Esophagus squamous epithelium (tissue), 5 donors: ENCODE measurements at places on chromosomes 7 and 10.

DNA sequence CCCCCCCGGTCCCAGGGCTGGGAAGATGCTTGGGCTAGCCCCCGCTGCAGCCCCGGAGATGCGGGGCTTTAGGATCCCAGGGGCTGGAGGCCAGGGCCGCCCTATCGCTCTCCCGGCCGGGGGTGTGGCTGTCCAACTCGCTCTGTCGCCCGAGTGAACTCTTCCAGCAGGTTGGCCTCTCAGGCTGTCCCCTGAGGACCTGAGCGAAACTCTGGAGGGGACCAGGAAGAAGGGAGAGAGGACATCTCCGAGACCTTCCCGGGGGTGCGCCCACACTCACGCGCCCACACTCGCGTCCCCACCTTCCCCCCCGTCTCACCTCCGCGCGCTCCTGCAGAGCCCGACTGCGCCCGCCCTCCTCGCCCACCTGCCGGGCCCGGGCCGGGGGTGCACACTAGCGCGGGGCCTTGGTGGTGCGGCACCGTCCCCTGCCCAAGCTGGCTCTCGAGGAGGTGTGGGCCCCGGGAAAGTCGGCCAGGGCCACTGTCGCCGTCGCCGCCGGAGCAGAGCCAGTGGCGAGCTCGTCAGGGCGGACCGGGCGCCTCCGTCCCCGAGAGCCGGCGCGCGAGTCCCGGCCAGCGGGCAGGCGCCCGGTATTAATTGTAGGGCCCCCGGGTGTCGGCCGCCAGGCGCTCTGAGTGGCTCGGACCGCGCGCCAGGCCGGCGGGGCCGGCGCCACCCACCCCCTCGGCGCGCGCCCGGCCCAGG is 101.7 kb upstream of the SVIL start:
- DNase-seq: no peak

DNA sequence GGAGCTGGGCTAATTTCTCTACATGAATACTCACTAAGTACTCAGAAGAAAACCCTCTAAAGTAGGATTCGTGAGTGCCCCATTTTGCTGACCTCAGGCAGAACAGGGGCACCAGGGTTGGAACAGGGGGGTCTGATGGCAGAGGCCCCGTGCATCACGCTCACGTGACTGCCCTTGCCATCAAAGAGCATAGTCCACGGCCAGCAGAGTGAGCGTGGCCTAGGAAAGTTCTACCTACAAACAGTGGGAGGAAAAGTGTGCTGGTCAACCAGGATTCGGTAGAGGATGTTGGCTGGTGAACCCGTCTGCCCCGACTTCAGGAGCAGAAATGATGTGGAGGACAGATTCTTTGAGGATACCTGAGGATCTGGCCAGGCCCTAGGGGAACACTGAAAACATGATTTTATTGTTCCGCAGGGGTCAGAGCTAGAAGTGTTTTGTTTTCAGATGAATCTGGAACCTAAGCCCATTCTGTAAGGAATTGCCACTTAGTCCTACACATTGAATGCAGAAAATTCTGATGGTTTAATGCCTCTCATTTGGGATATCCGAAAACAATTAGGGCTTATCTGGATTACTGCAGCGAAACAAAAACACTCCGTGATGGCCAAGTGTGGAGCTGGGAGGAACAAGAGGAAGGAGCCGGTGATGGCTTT is 138.8 kb upstream of the SHH start:
- DNase-seq: no peak

- DNase-seq: no peak
Measured at GRCh38 chr7:139648941-139649425, 125.5 kb downstream of the CLEC2L start.

DNA sequence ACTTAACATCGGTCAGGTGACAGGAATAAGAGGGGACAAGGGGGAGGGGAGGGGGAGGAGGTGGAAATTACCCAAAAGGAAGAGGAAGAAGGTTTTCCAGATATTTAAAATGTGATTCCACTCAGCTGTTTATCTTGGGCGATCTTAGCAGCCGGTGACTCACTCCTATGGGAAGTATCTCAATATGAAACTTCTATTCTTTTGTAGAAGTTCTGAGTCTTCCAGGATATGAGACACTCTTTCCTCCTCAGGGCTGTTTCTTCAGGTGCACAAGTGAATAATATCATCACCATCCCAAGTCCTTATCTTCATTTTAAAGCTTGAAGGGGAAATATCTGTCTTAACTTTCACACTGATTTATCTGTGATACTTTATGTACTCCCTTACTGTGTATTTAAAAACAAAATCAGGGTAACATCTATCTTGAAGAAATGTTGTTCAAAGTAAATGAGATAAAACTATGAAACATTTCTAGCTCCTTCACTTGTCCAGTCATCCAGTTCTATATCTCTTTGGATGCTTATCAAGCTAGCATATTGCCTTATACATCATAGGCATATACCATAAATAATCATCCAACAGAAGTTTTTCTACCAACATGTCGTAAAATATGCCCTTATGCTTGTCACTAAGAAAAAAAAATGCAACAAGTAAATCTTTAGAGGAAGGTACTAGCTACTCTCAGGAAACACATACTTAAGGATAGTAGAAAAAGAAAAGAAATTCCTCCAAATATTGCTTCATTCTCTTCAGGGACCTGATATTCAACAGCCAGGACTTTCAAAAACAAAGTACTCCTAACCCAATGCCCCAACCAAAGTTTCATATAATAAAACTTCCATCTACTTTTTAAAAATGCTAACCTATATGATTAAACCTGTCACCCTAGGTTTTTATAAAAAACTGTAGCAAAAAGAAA is 13.7 kb downstream of the DOCK4 start:
- no peak for DNase-seq

- DNase-seq: no peak
Measured at GRCh38 chr7:151517601-151518104, 2.0 kb downstream of the RHEB start.

- no peak for DNase-seq
Measured at GRCh38 chr7:94178230-94178629, 174.1 kb upstream of the BET1 start.

GRCh38 chr10:129605266-129605985 is 138.4 kb downstream of the MGMT start:
- DNase-seq: no peak

- no peak for DNase-seq
Measured at GRCh38 chr10:78533098-78533497, 499.4 kb downstream of the RPS24 start.

GRCh38 chr7:50641442-50642405 is 76.5 kb upstream of the DDC start:
- no peak for DNase-seq

GRCh38 chr10:83083831-83084230 is 1055.5 kb upstream of the GHITM start:
- no peak for DNase-seq

DNA sequence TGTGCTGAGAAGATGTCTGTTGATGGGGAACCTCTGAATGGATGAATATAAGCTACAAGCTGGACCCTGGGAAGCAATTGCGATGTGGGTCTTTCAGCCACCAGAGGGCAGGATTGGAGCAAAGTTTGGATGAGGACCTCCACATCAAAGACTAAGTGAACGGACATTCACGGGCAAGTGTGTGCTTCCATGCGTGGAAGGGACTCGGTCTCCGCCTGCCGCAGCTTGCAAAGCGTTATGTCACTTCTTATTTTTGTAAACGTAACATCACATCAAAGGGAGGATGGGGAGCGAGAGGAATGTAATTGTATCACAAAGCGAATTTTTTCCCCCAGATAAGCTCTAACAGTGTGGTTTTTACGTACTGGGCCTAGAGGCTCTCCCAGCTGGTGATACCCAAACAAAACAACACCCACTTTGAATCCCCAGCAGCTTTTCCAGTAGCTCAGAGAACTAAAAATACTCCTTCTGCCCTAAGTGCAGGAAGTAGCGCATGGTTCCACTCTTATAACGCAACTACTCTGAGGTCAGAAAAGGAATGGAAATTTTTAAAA is 65.0 kb downstream of the VWA2 start:
- no peak for DNase-seq

DNA sequence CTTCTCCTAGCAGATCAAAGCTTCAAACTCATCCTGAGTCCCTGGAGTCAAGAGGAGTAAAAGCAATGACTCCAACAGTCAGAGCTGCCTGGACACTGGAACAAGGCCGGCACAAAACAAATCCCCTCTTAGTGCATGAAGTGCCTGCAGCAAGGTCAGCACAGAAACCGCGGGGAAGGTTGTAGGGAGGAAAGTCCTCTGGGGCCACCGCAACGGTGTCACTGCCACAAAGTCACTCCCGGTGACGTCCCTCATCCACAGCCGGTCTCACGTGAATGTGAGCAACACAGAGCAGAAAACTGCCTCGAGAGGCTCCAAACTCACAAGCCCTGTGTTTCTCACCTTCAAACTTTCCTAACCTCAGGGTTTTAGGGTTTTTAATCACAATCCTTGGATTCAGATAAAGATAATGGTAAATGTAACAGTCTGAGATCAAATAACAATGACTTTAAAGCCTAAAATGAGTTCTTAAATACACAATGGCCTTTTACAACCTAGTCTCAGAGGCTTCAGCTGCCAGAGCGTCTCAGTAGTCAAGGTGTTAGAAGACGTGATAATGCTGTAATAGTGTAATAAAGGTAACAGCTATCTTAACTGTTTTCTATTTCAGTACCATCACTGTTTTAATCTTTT is 274.3 kb downstream of the ZMYND11 start:
- DNase-seq: no peak

DNA sequence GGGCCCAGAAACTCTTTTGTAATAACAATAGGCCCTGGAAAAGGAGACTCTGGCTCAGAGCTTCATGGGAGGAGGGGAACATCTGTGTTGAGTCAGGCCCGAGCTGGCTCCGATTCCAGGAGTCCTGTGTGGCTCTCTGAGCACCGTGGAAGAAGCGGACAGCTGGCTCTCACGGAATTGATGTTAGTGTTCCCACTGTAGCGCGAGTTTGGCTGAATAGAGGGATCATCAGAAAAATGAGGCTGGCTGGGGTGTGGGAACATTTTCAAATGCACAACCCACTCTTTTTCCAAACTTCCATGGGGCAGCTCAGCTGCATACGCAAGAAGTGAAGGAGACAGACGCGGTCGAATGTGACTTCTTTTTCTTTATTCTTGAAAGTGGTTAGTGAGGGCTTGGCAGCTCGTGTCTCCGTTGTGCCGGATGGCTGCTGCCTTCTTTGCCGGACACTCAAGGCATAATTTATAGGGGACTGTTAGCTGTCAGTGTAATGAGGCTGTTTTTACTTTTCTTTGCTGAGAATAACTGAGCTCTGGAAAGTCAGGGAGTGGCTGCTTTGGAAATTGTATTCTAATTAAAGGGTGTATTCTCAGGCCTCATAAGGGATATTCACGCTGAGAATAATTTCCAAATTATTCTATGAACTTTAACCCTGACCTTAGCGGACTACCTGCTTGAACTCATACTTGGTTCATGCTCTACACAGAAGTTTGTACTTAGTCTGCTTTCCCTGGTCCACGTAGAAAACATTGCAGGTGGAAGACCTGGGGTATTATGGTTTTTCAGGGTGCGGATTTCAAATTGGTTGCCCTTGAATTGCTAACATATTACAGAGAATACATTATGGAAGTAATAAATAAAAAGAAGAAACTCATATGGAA is 23.1 kb downstream of the MDFIC start:
- no peak for DNase-seq

- DNase-seq: no peak
Measured at GRCh38 chr10:108427146-108427545, 1262.6 kb upstream of the SORCS1 start.

DNA sequence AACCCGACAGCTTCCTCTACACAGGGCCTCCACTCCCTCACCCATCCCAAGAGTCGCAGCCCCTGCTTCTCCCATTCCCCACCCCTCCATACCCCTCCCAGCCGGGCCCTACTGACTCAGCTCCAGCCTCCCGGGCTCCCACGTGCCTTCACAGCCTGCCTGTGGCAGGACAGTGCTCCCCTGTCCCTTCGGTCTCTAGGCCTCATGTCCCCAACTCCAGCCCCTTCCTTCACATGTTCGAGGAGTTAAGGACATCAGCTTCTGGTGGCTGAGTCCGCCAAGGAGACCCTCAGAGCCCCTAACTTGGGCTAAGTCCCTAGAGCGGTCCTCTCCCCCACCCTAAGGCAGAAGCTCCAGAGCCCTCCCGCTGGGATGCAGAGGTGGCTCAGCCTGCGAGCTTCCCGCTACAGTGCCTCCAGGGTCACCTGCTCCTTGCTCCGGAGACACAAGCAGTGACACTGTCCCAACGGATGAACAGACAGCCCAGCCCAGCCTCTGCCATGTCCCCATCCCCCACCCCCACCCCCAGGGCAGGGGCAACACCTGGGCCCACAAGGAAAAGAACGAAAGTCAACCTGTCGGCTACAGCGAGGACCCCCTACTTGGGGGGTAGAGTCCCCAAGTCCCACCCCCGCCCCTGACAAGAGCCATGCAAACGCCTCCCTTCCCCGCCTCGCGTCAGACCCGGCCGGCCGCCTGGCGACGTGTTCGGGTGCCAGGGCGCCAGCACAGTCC is 716 bp downstream of the SMARCD3 start:
- no peak for DNase-seq

DNA sequence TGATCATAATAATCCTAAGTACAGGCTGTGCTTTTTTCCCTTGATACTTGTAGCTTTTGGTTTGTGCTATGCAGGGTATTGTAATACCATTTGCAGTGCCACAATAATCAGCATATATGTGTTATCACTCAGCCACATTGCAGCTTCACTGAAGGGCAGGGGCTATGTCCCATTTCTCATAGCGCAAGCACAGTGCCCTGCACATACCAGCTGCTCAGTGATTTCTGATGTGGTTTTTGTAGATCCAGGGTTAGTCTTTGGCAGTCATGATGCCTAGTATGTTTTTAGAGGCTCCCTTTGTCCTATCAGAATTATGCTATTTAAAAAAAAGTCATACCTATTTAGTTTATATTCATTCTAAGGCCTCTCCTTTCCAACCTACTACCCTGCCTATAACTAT is 25.8 kb downstream of the MET start:
- DNase-seq: no peak

- no peak for DNase-seq
Measured at GRCh38 chr7:4739528-4739992, 35.9 kb upstream of the AP5Z1 start.

DNA sequence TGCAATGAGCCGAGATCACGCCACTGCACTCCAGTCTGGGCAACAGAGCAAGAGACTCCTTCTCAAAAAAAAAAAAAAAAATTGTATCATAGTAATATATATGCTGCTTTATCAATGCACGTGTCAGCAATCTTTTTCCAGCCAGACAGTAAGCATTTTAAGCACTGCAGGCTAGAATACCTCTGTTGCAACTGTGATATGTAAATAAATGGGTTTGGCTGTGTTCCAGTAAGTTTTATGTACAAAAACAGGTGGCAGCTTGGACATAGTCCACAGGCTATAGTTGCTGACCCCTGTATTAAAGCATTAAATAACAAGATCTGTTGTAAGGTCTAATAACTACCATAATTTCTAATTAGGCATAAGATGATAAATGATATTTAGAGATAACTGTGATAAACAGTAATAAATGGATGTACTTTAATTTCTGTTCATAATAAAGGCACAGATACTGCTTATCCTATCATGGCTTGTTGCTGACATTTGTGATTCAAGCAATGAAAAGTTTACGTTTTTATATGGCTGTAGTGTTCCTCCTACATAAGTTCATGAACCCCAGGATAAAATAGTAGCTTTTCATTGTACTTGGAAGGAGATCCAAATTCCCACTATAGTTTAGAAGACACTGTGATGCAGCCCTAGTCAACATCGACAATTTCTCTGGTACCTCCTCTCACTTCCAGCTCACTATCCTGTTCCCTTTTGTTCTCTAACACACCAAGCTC is 161.4 kb downstream of the ELMO1 start:
- DNase-seq: no peak
